ENCODE measurements at places on chromosomes 11 and 22.
A peak's percentile ranks its signal among the peaks of the same experiment; 100 is the strongest.

GRCh38 chr11:46247659-46248058, 29.8 kb upstream of the CREB3L1 start:
- no peaks in the 10 kb centered on the region for H3K27me3 ChIP-seq
- no peaks in the 10 kb centered on the region for H3K4me1 ChIP-seq
- no peak overlapping the region for H3K4me3 ChIP-seq
- DNase-seq = no peak
- no peaks in the 10 kb centered on the region for H3K36me3 ChIP-seq
- no peak overlapping the region for H3K27ac ChIP-seq

- H3K27ac ChIP-seq = no peak overlapping the region
- DNase-seq = no peak
- H3K27me3 ChIP-seq = no peaks in the 10 kb centered on the region
- H3K36me3 ChIP-seq = no peaks in the 10 kb centered on the region
- no peaks in the 10 kb centered on the region for H3K4me1 ChIP-seq
- H3K4me3 ChIP-seq = no peak overlapping the region
Measured at GRCh38 chr11:32888805-32889204, 3.8 kb upstream of the QSER1 start.

- H3K27me3 ChIP-seq = no peaks in the 10 kb centered on the region
- no peak overlapping the region for H3K27ac ChIP-seq
- H3K4me1 ChIP-seq = no peaks in the 10 kb centered on the region
Measured at GRCh38 chr11:103920449-103920848, 116.0 kb upstream of the DDI1 start.

- no peak overlapping the region for H3K4me3 ChIP-seq
- H3K27me3 ChIP-seq = no peaks in the 10 kb centered on the region
- no peak overlapping the region for H3K27ac ChIP-seq
- no peaks in the 10 kb centered on the region for H3K36me3 ChIP-seq
- no peaks in the 10 kb centered on the region for H3K4me1 ChIP-seq
Measured at GRCh38 chr11:68691402-68691784, 7.0 kb downstream of the GAL start.

DNA sequence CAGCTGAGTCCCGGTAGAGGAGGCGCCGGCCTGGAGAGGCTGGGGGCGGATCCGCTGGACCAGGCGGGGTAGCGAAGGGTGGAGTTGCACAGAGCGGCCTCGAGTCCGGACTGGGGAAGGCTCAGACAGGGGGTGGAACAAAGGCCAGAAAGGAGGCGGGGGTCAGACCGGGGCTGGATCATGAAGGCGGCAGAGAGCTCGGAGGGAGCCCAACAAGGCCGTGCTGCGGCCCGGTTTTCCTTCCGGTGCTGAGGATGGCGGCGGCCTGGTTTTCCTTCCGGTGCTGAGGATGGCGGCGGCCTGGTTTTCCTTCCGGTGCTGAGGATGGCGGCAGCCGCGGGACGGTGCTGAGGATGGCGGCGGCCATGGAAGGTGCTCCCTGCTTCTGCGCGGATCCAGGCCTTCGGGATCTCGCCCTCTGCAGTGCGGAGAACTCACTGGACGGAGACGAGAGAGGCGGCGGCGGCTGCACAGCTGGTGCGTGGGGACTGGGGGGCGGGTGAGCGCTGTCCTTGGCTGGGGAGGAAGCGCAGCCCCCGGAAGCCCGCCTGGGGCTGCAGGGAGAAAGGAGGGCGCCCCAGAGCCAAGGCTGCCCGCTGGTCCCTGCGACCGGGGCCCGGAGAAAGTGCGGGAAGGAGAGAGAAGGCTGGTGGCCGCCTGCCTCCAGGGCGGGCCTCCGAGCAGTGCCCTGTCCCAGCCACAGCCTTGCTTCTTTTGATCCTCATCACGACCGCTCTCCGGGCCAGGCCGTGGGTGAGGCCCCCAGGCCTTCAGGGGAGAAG, 350.4 kb upstream of the B3GAT1 start:
- peak; percentile 71 for DNase-seq
- H3K36me3 ChIP-seq = no peaks in the 10 kb centered on the region
- no peaks in the 10 kb centered on the region for H3K27me3 ChIP-seq
- H3K27ac ChIP-seq = peak overlapping the region; percentile 53
- H3K4me1 ChIP-seq = peaks cover 3% of the 10 kb centered on the region
- H3K4me3 ChIP-seq = peak overlapping the region; percentile 66

DNA sequence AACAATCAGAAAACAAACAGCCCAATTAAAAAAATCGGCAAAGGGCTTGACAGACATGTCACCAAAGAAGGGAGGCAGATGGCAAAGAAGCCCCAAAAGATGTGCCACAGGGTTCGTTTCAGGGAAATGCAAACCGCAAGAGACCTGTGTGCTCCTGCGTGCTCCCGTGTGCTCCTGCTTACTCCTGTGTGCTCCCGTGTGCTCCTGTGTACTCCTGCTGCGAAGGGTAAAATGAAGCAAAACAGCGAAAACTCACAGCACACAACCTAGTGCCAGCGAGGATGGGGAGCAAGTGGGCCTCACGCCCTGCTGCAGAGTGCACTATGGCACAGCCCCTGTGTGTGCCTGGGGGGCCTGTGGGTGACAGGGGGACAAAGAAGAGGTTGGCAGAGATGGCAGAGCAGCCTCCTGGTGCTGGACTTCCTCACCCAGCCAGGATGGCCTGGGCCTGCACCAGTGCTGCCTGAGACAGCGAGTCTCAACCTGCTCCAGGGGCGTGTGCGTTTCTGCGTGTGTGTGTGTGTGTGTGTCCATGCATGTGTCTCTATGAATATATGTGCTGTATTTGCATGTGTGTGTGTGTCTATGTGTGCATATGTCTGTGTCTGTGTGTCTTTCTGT, 14.0 kb downstream of the ASCL2 start:
- peak; percentile 10 for DNase-seq
- no peak overlapping the region for H3K27ac ChIP-seq
- no peak overlapping the region for H3K4me3 ChIP-seq
- H3K27me3 ChIP-seq = no peaks in the 10 kb centered on the region

DNA sequence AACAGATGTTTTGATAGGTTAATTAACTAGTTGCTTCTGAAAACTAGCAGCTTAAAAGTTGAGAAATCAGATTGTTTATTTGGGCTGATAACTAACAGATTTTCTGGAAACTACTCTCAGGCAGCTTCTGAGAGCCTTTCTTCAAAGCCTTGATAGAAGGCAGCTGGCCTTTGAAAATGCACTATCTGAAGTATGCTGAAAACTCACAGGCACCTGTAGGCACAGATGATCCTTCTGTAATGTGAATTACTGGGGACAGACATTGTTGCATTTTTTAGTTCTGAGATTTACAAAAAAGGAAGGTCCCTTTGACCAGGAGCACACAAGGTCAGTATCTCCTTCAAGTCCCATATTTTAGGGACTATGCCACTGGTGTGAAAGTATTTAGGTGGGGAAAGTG, 460.8 kb upstream of the CNTN5 start:
- H3K27ac ChIP-seq = no peak overlapping the region
- DNase-seq = no peak
- H3K36me3 ChIP-seq = no peaks in the 10 kb centered on the region
- no peaks in the 10 kb centered on the region for H3K27me3 ChIP-seq

GRCh38 chr11:44949160-44950030, 1.3 kb downstream of the TP53I11 start:
- peak overlapping the region; percentile 44 for H3K27ac ChIP-seq
- H3K4me1 ChIP-seq = no peaks in the 10 kb centered on the region
- H3K36me3 ChIP-seq = no peaks in the 10 kb centered on the region
- no peaks in the 10 kb centered on the region for H3K27me3 ChIP-seq
- peak overlapping the region; percentile 64 for H3K4me3 ChIP-seq

GRCh38 chr11:48210052-48210451, 6.6 kb upstream of the OR4B1 start:
- H3K27me3 ChIP-seq = no peaks in the 10 kb centered on the region
- no peaks in the 10 kb centered on the region for H3K36me3 ChIP-seq
- no peak for DNase-seq
- H3K4me1 ChIP-seq = no peaks in the 10 kb centered on the region
- no peak overlapping the region for H3K4me3 ChIP-seq

DNA sequence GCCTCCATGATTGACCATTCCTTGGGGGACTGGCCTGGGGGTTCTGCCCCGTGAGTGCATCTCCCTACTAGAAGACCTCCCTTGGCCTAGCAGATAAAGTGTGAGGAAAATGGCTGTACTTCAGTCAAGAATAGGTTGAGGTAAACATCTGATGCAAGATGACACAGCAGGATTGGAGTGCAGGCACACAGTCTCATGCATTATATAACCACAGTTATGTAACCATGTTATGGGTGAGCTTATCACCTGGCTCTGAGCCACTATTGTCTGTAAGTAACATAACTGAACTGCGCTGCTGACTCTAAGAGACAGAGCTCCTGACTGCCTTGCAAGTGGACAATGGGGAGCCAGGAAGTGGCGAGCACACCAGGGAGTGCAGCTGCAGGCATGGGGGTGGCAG, 378.7 kb upstream of the ANO5 start:
- H3K4me3 ChIP-seq = no peak overlapping the region
- no peak overlapping the region for H3K27ac ChIP-seq
- H3K27me3 ChIP-seq = no peaks in the 10 kb centered on the region
- no peaks in the 10 kb centered on the region for H3K36me3 ChIP-seq
- no peaks in the 10 kb centered on the region for H3K4me1 ChIP-seq

GRCh38 chr11:46249103-46249937, 28.1 kb upstream of the CREB3L1 start:
- no peaks in the 10 kb centered on the region for H3K36me3 ChIP-seq
- H3K4me1 ChIP-seq = no peaks in the 10 kb centered on the region
- H3K27me3 ChIP-seq = no peaks in the 10 kb centered on the region
- peak; percentile 4 for DNase-seq
- H3K27ac ChIP-seq = no peak overlapping the region
- no peak overlapping the region for H3K4me3 ChIP-seq

GRCh38 chr11:68373189-68373814, 60.9 kb downstream of the LRP5 start:
- no peaks in the 10 kb centered on the region for H3K27me3 ChIP-seq
- peaks cover 15% of the 10 kb centered on the region for H3K4me1 ChIP-seq
- DNase-seq = peak; percentile 34
- no peak overlapping the region for H3K4me3 ChIP-seq
- no peaks in the 10 kb centered on the region for H3K36me3 ChIP-seq
- peak overlapping the region; percentile 73 for H3K27ac ChIP-seq

DNA sequence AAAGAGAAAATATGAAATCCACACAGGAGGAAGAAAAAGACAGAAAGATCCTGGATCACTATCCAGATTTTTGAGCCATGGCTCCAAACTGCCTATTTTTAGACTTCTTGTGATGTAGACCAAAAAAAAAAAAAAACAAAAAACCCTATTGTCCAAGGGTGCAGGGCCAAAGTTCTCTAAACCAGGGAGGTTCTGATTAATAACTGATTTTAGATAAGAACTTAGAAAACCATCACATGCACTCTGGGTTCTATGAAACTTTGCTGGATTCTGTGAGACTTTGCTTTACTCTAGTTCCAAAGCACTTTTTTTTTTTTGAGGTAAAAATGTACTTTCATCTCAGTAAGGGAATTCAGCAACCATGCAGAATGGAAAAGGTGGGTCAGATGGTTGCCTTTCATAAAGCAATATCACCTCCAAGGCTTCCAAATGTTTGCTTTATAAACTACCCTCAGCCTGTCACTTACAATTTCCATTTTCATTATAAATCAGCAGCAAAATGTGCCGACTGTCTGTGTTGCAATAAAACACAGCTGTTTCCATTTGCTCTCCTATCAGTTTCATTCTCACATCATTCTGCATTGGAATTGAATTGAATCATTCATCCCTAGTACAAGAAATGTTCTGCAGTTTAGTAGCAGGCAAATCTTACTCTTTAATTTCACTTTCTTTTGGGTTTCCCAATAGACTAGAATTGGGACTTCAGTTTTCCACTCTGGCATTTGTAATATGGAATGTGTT, 1584.3 kb upstream of the RAG2 start:
- H3K36me3 ChIP-seq = no peaks in the 10 kb centered on the region
- no peaks in the 10 kb centered on the region for H3K27me3 ChIP-seq
- no peaks in the 10 kb centered on the region for H3K4me1 ChIP-seq
- no peak overlapping the region for H3K27ac ChIP-seq
- no peak overlapping the region for H3K4me3 ChIP-seq

- no peaks in the 10 kb centered on the region for H3K36me3 ChIP-seq
- no peaks in the 10 kb centered on the region for H3K27me3 ChIP-seq
- H3K27ac ChIP-seq = no peak overlapping the region
- H3K4me1 ChIP-seq = peaks cover 25% of the 10 kb centered on the region
- peak overlapping the region; percentile 50 for H3K4me3 ChIP-seq
- DNase-seq = peak; percentile 84
Measured at GRCh38 chr22:20424932-20425565, 12.6 kb downstream of the SCARF2 start.

GRCh38 chr11:45238724-45239123, 47.4 kb downstream of the SYT13 start:
- H3K27ac ChIP-seq = no peak overlapping the region
- no peak for DNase-seq
- H3K36me3 ChIP-seq = no peaks in the 10 kb centered on the region
- no peak overlapping the region for H3K4me3 ChIP-seq
- no peaks in the 10 kb centered on the region for H3K27me3 ChIP-seq

- peaks cover 4% of the 10 kb centered on the region for H3K4me1 ChIP-seq
- no peaks in the 10 kb centered on the region for H3K36me3 ChIP-seq
- H3K27me3 ChIP-seq = no peaks in the 10 kb centered on the region
Measured at GRCh38 chr22:21632237-21632895, at the start of gene CCDC116. Gene CCDC116 (plus strand): TSS chr22:21632760. CDS start chr22:21633182, 422 bp downstream.

- DNase-seq = no peak
- H3K4me1 ChIP-seq = peaks cover 73% of the 10 kb centered on the region
- H3K4me3 ChIP-seq = no peak overlapping the region
- H3K27ac ChIP-seq = peak overlapping the region; percentile 68
Measured at GRCh38 chr11:62398011-62398994, 20.5 kb upstream of the SCGB1A1 start.

DNA sequence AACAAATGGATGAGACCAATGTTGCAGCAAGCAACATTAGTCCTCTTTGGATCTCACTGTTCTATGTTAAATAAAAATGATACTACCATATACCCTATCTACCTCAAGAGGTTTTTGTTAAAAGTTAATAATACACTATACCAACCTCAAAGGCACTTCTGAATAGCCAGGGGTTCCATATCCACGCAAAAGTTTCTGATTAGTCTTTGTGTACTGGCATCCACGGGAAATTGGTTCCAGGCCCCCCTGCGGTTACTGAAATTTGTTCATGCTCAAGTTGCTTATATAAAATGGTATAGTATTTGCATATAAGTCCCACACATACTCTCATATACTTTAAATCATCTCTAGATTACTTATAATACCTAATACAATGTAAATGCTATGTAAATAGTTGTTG, 585.7 kb downstream of the INSC start:
- H3K4me3 ChIP-seq = no peak overlapping the region
- no peaks in the 10 kb centered on the region for H3K4me1 ChIP-seq
- no peak for DNase-seq
- no peaks in the 10 kb centered on the region for H3K36me3 ChIP-seq
- H3K27me3 ChIP-seq = no peaks in the 10 kb centered on the region
- H3K27ac ChIP-seq = no peak overlapping the region

- H3K27ac ChIP-seq = no peak overlapping the region
- no peaks in the 10 kb centered on the region for H3K27me3 ChIP-seq
Measured at GRCh38 chr11:44711113-44711786, 15.5 kb upstream of the TSPAN18 start.

DNA sequence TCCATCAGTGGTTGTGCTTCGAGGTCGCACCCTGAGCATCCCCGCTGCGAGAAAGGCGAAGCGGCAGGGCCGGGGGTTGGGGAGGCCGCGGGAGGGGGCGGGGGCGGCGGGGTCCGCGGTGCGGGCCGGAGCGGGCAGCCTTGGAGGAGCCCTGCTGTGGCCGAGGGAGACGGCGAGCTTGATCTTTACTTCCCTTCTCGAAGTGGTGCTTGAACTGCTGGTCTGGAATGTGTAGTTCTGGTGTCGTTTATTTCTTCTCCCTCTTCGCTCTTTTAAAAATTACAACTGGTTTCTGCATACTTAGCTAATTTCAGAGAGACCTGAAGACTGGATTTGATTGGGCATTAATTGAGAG, 1.1 kb downstream of the APLP2 start:
- peak; percentile 44 for DNase-seq
- peak overlapping the region; percentile 71 for H3K27ac ChIP-seq
- H3K4me1 ChIP-seq = peaks cover 8% of the 10 kb centered on the region
- no peaks in the 10 kb centered on the region for H3K36me3 ChIP-seq
